Omental fat pad (tissue), 4 donors: ENCODE measurements at places on chromosomes 16 and 17.

- no peak for DNase-seq
These were observed 1.0 kb downstream of the IRX3 start for GRCh38 chr16:54285414-54286089.

DNA sequence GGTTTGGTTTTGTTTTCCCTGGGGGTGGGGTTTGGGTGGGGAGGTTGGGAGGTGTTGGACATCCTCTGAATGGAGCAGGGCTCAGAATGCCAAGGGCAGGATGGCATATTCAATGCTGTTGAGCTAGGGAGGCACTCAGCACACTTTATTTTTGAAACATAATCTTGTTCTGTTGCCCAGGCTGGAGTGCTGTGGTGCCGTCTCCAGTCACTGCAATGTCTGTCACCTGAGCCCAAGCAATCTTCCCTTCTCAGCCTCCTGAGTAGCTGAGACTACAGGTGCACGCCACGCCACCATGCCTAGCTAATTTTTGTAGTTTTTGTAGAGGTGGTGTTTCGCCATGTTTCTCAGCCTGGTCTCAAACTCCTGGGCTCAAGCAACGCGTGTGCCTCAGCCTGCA, 186.1 kb downstream of the RPTOR start:
- no peak for DNase-seq

DNA sequence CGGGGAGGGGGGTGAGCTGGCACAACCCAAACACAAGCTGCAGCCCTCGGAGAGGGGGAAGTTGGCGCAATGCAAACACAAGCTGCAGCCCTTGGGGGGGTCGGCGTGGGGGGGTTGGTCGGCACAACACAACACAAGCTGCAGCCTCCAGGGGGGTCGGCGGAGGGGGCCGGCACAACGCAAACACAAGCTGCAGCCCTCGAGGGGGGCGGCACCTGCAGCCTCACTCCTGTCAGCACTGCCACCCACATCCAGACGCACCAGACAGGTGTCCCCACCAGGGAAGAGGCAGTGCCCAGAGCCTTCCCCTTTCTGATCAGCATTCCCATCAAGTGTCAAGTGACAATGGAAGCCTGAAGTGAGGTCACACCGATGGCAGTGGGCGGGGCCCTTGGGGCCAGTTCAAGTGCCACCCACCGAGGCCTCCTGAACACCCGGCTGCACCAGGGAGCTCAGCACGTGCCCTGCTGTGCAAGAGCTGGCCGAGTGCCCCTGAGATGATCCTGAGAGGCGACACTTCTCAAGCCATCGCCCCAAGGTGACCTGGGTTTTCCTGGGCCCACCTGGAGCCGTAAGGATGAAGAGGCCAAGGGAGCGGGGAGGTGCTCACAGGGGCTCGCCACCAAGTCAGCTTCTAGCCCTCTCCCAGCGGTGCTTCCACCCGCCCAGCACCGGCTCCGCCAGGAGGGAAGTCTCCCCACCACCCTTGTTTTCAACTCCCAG, 59.3 kb downstream of the KLHDC4 start:
- DNase-seq = no peak

DNA sequence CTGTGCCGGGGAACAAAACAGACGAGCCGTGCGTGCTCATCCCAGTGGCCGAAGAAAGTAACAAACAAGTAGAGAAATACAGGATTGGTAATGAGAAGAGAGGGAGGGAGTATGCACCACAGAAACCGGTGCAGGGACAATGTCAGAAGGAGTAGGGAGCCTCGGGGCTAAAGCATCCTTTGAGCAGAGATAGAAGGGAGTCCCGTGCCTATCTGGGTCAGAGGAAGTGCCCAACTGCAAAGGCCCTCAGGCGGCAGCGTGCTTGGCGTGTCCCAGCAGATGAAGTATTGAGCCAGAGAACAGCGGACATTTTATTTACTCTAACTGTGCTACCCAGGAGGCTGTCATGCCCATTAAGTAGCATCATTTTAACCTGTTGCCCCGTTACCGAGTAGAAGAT, 114.9 kb upstream of the CACNG5 start:
- DNase-seq = no peak

GRCh38 chr17:56918916-56919315, 5.1 kb upstream of the TRIM25 start:
- no peak for DNase-seq

- DNase-seq = no peak
These were observed 7.8 kb downstream of the PIGS start for GRCh38 chr17:28563475-28563874.

DNA sequence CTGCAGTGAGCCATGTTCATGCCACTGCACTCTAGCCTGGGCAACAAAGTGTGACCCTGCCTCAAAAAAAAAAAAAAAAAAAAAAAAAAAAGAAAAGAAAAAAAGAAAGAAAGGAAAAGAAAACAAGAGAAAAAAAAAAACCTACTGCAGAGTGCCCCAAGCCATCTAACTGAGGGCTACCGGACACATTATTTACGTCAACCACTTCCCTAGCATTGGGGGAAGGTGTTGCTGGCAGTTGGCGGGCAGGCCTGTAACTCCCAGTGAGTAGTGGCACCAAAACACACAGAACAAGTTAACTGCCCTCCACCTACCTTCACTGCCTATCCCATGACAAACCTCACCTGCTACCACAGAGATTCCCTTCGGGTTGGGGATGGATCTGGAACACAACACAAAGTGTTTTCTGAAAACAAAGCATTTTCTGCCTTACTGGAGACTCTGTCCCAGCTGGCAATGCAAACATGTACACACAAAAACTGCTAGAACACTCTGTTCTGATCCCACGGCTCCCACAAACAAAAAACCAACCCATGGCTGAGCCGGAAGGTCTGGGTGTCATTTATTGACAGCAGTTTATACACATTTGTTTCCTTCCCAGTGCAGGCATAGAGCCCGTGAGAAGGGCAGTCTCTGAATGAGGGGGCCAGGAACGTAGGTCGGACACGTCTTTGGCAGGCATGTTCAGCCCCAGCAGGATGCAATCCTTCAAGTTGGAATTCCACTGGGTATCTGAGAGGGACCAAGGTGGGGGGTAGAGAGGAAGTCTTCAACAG, 11.0 kb downstream of the PHB1 start:
- no peak for DNase-seq

GRCh38 chr16:12188061-12188934, 211.8 kb downstream of the SNX29 start:
- DNase-seq = no peak

DNA sequence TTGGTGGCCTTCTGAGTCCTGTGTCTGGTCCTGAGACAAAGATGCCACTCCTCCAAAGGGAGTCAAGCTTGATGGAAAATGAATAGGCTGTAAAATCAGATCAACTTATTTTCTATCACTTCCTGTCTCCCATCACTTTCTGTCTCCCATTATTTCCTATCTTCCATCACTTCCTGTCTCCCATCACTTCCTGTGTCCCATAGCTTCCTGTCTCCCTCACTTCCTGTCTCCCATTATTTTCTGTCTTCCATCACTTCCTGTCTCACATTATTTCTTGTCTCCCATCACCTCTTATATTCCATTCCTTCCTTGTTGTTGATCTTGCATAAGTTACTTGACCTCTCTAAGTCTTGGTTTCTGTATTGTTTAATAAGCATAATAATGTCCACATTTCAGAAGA, 418.5 kb upstream of the EEF2KMT start:
- no peak for DNase-seq

- DNase-seq = no peak
These were observed 22.9 kb downstream of the ADAM11 start for GRCh38 chr17:44781551-44782325.

GRCh38 chr17:67620636-67621035, 97.1 kb upstream of the NOL11 start:
- DNase-seq = no peak

DNA sequence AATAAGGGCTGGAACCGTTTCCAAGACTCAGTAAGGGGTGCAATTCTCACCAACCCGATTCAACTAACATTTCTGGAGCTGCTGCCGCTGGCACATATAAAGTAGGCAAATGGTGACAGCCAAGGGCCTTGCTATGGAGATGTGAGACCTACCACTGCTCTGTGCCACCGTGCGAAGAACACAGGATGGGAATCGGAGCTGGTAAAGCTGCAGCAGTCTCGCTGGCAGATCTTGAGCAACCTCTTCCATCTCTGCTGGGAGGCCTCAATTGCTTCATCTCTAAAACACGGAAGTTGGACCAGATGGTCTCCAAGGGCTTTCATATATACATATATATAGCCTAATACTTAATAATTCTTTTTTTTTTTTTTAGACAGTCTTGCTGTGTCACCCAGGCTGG, 128.9 kb upstream of the RCVRN start:
- no peak for DNase-seq

DNA sequence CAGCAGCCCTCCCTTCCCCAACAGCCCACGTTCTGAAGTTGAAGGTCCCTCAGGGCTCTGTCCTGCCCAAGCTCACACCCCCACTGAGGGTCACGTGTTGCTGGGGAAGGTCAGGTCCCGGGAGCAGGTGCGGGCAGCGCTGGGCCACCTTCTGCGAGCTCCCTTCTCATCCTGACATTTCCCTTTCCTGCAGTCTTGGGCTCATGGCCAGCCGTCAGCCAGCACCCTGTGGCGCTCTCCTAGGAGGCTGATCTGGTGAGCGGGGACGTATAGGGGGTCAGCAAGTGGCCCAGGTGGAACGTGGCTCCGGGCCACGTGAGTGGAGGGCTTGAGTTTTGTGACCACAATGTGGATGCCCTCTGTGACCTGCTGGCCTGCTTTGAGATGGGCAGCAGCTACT, 73.4 kb downstream of the RAP1GAP2 start:
- no peak for DNase-seq

GRCh38 chr17:69969897-69970296, 105.1 kb upstream of the KCNJ16 start:
- DNase-seq = no peak

- no peak for DNase-seq
These were observed 20.4 kb downstream of the SOCS1 start for GRCh38 chr16:11235703-11235991.

DNA sequence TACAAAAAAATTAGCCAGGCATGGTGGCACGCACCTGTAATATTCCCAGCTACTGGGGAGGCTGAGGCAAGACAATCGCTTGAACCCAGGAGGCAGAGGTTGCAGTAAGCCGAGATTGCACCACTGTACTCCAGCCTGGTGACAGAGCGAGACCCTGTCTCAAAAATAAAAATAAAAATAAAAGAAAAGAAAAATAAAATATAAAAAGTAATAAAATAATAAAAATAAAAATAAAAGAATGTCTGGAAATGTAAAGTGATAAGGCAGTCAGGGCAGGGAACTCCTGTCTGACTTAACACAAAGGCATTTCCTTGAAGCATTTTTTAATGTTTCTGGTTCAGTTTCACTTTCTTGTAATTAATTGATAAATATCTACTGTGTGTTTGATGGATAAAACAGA, 34.7 kb upstream of the DNAJA2 start:
- DNase-seq = no peak

GRCh38 chr17:40936437-40936971, 942 bp downstream of the KRT23 start:
- DNase-seq = no peak

DNA sequence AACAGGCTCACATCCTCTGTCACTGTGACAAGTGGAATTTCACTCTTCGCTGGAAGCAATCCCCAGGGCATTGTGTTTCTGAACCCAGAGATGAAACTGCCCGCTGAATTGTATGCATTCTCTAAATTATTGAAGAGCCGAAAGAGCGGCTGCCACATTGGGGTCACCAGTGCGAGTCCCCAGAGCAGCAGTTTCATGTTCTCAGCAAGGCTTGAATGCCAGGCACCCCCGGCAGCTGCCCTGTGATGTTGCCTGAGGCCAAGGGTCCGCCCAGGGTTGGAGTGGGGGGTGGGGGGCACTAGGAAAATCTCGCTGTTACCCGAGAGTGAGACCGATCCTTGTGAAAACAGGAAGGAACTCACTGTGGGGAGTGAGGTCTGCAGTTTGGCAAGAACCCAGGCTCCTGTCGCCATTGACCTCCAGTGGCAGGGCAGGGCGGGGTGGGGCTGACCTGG, 20.7 kb upstream of the BCAR1 start:
- DNase-seq = no peak

- no peak for DNase-seq
These were observed 769 bp downstream of the TMEM88 start for GRCh38 chr17:7855660-7856010.

- DNase-seq = no peak
These were observed 64.1 kb downstream of the NF1 start for GRCh38 chr17:31158746-31159377.

GRCh38 chr17:77832180-77832560, 126.3 kb upstream of the TNRC6C start:
- DNase-seq = peak; percentile 7

DNA sequence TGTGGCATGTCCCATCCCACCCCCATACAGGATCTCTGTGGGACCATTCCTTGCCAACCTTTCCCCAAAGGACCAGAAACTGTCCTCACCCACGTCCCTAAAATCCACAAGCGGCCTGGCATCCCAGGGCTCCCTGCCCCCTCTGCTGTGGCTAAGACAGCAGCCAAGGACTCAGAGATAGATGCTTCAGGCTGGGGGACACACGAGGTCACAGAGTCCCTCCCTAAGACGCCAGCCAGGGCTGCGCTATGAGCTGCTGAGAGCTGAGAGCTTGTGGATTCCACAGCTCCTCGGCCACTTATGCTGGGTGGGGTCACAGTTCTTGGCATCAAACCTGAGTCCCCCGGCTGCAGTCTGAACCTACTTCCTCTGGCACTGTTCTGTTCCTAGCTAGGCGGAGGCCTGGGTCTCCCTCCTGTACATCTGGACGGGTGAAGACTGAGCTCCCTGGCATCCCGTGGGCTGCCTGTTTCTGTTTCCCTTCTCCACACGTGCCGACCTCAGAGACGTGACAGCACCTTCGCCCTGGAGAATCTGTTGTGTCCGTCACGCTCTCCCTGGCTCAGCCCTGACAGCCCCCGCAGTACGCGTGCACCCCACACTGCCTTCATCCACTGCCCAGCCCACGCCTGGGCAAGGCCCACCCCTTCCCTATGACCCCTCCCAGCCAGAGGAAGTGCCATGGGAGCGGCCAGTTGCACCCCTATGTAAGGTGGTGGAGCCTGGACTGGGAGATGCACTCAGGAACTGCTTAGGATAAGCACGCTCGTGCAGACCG, 61.2 kb downstream of the ENGASE start:
- DNase-seq = no peak

- no peak for DNase-seq
These were observed 1.9 kb downstream of the ORMDL3 start for GRCh38 chr17:39925282-39926134.

GRCh38 chr17:72122765-72123529, 2.1 kb downstream of the SOX9 start:
- DNase-seq = no peak

DNA sequence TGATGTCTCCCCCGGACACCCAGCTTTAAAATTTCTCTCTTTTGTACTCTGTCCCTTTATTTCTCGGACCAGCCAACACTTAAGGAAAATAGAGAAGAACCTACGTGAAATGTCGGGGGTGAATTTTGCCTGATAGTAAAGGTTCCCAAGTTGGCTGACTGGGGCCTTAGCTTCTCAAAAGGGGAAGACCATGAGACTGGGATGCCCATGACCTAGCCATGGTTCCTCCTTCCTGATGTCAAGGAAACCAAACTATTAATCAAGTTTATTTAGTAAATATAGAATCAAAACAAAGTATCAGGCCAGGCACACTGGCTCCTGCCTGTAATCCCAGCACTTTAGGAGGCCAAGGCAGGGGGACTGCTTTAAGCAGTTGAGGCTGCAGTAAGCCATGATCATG, 2.4 kb upstream of the EIF1 start:
- no peak for DNase-seq
